ENCODE measurements at places on chromosomes 2 and 18. TPM values are rescaled to one million over a fixed set of nuclear protein-coding genes. Genes with fewer than 3 reads are reported as not detected.

Gene SERPINB12
- not detected for total RNA-seq

Gene LAMA3
- 8.4 TPM for total RNA-seq

GRCh38 chr18:10234912-10235660 is 219.3 kb upstream of the APCDD1 start:
- peaks cover 32% of the 10 kb centered on the region for H3K4me1 ChIP-seq
- H3K27ac ChIP-seq: peak overlapping the region; percentile 43

DNA sequence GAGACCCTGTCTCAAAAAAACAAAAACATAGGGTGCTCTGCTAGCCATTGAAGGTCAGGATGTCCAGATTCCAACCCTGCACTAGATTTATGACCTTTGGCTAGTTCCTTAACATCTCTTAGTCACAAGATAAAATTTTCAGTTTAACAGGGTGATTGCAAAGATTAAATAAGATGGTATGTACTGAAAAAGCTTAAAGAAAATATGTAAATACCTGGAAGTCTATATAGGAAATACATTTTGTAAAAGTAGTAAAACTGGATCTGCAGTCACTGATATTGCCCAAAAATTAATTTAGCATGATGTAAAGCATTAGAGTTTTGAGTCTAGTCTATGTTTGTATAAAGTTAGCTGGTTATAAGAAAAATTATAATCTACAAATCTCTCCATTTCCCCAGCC is 5.4 kb upstream of the COX7A2L start:
- no peak overlapping the region for H3K27ac ChIP-seq
- H3K4me1 ChIP-seq: peaks cover 7% of the 10 kb centered on the region
- DNase-seq: no peak
- H3K4me3 ChIP-seq: no peak overlapping the region

Gene GPBAR1
- 5.3 TPM for total RNA-seq

Gene REG3A
- total RNA-seq: not detected

- no peaks in the 10 kb centered on the region for H3K27me3 ChIP-seq
- H3K36me3 ChIP-seq: no peaks in the 10 kb centered on the region
- H3K27ac ChIP-seq: no peak overlapping the region
- H3K4me3 ChIP-seq: no peak overlapping the region
- DNase-seq: no peak
Observed at GRCh38 chr2:155062250-155062921, 363.9 kb downstream of the KCNJ3 start.

Gene CRYGD
- not detected for total RNA-seq

Gene GALNT13
- 0.81 TPM for total RNA-seq

Gene GAREM2
- total RNA-seq: 4.4 TPM

GRCh38 chr2:74447230-74447999 is 5.7 kb upstream of the RTKN start:
- H3K4me1 ChIP-seq: no peaks in the 10 kb centered on the region
- DNase-seq: no peak
- no peaks in the 10 kb centered on the region for H3K36me3 ChIP-seq
- H3K27ac ChIP-seq: no peak overlapping the region

Gene STARD6
- not detected for total RNA-seq

GRCh38 chr18:36488131-36488530 is 190.6 kb downstream of the FHOD3 start:
- no peaks in the 10 kb centered on the region for H3K4me1 ChIP-seq
- no peaks in the 10 kb centered on the region for H3K36me3 ChIP-seq
- H3K4me3 ChIP-seq: no peak overlapping the region
- H3K27ac ChIP-seq: no peak overlapping the region

GRCh38 chr2:100321866-100322820 is at the start of gene LONRF2:
LONRF2 (minus strand) TSS chr2:100322501; CDS start chr2:100322093, 408 bp downstream.
- peak within 1 kb of the TSS; percentile 84 for H3K27ac ChIP-seq
- H3K27me3 ChIP-seq: peaks cover 5% of the 10 kb centered on the region
- H3K36me3 ChIP-seq: no peaks in the 10 kb centered on the region
- peak within 1 kb of the TSS; percentile 67 for H3K4me3 ChIP-seq
- no peaks in the 10 kb centered on the region for H3K4me1 ChIP-seq

DNA sequence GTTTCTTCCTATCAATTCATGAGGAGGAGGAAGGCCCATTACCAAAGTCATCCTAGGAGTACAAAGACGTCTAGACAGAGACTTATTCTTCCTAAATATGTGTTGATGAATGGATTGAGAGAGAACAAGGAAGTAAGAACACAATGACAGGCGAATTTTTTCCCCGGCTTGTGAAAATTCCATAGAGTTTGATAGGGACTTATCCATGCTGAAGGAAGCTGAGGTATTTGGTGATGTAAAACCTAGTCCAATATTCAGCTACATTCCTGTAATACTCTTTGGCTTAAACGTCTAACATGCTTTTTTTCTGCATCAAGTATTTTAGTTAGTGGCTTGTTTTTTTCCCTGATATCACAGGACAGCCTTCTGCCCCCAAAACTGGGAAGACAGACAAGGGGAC is 121.9 kb upstream of the MYT1L start:
- no peaks in the 10 kb centered on the region for H3K4me1 ChIP-seq
- no peak for DNase-seq
- no peaks in the 10 kb centered on the region for H3K27me3 ChIP-seq

Gene GRB14
- total RNA-seq: 19.8 TPM

Gene ZFP36L2
- total RNA-seq: 80.0 TPM

DNA sequence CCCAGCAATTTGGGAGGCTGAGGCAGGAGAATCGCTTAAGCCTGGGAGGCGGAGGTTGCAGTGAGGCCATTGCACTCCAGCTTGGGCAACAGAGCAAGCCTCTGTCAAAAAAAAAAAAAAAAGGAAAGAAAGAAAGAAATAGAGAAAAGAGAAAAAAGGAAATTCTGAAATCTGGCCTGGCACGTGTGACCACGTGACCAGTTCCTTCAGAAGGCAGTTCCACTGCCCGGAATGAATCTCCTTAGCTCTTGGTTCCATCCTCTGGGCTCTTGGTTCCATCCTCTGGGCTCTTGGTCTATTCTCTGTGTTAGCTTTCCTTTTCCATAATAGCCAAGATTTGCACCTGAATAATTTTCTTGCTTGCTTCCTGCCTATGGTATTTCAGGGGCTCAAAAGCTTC is 5.3 kb upstream of the POMC start:
- DNase-seq: no peak
- H3K4me3 ChIP-seq: no peak overlapping the region
- no peak overlapping the region for H3K27ac ChIP-seq
- peaks cover under 1% of the 10 kb centered on the region for H3K4me1 ChIP-seq

Measured in sigmoid colon (tissue), 7 donors.